ENCODE measurements at places on chromosomes 3 and 15. TPM values are rescaled to one million over a fixed set of nuclear protein-coding genes. Genes with fewer than 3 reads are reported as not detected.

WDR82 gene
- 93.1 TPM for total RNA-seq

CP gene
- 1.0 TPM for total RNA-seq

PIK3CB gene
- total RNA-seq = 18.3 TPM

- H3K27me3 ChIP-seq = no peaks in the 10 kb centered on the region
- no peak overlapping the region for H3K27ac ChIP-seq
- no peaks in the 10 kb centered on the region for H3K36me3 ChIP-seq
- no peak for DNase-seq
- no peak overlapping the region for H3K4me3 ChIP-seq
These were observed 420.6 kb upstream of the RBMS3 start for GRCh38 chr3:28860307-28860706.

DNA sequence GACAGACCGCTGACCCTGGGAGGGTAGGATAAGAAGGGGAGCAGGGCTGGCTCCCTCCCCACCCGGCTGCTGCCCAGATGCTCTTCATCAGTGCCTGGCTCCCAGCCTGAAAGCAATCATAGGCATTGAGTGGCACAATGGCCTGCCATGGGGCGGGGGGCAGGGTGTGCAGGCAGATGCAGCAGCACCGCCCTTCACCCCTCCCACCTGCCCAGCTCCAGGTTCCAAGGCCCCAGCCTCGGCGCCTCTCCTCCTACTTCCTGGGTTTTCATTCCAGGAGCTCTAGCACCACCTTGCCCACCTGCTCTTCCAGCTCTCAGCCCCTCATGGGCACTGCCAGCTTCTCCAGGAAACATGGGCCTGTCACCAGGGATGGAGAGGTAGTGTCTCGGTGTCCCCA is 101.7 kb downstream of the MEGF11 start:
- H3K27ac ChIP-seq = no peak overlapping the region
- no peaks in the 10 kb centered on the region for H3K36me3 ChIP-seq
- DNase-seq = no peak
- peaks cover 38% of the 10 kb centered on the region for H3K27me3 ChIP-seq
- H3K4me1 ChIP-seq = peaks cover 1% of the 10 kb centered on the region
- H3K4me3 ChIP-seq = no peak overlapping the region

- no peaks in the 10 kb centered on the region for H3K27me3 ChIP-seq
- H3K4me1 ChIP-seq = peaks cover 25% of the 10 kb centered on the region
- no peak for DNase-seq
- no peak overlapping the region for H3K27ac ChIP-seq
These were observed 76.7 kb downstream of the ARNT2 start for GRCh38 chr15:80480909-80481308.

DNA sequence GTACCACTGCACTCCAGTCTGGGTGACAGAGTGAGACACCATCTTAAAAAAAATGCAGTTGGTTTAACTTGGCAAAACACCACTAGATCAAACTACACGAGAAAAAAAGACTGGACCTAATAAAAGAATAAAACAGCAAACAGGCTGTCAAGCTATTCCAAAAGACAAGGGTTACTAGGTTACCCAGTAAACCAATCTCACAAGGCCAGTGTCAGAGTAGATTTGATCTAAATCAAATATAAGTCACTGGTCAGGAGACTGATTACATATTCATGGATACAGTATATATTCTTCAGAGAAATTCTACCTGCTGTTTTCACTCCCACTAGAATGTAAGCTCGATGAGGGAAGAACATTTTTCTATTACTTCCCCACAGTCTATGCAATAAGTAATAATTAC is 2.5 kb upstream of the GANC start:
- H3K4me1 ChIP-seq = peaks cover 28% of the 10 kb centered on the region
- H3K27ac ChIP-seq = peak overlapping the region; percentile 19
- no peak for DNase-seq
- H3K4me3 ChIP-seq = no peak overlapping the region
- H3K36me3 ChIP-seq = peaks cover 16% of the 10 kb centered on the region
- H3K27me3 ChIP-seq = no peaks in the 10 kb centered on the region

DNA sequence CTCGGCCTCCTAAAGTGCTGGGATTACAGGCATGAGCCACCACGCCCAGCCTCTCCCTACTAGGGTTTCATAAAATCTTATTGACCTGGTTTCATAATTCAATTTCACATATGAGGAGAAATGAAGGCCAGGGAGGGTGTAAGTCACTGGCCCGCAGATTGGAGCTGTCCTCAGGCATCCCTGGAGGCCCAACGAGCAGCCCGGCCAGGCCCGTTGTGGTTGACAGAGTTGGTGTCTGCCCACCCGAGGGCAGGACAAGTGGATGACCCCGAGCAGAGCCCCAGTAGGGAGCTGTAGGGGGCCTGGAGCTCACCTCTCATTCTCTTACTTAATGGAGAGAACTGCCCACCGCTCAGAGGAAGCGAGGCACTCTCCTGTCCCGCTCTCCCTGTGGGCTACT is 78.9 kb downstream of the CPN2 start:
- H3K4me1 ChIP-seq = peaks cover 20% of the 10 kb centered on the region
- no peak overlapping the region for H3K27ac ChIP-seq
- no peaks in the 10 kb centered on the region for H3K36me3 ChIP-seq
- H3K4me3 ChIP-seq = no peak overlapping the region
- no peaks in the 10 kb centered on the region for H3K27me3 ChIP-seq
- DNase-seq = no peak

DNA sequence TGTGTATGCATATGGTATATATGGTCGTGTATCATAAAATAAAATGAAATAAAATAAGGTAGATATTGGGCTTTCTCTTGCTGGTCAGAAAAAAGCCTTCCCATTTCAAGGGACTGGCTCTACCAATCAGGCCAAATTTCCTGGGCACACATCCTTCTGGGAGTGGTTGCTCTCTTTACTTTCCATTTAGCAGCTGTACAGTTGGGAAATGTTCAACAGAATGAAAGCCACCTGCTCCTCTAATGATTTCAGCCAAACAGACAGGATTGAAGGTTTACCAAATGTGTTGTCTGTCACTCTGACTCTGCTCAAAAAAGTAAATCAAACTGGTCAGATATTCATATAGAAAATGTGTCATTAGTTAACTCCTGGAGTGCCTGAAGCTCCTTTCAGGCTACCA is 380.4 kb downstream of the ROBO2 start:
- no peak overlapping the region for H3K4me3 ChIP-seq
- H3K36me3 ChIP-seq = no peaks in the 10 kb centered on the region
- peaks cover 5% of the 10 kb centered on the region for H3K4me1 ChIP-seq
- DNase-seq = no peak

GRCh38 chr3:156493887-156494286 is 61.0 kb downstream of the SSR3 start:
- no peak for DNase-seq
- no peak overlapping the region for H3K27ac ChIP-seq
- no peaks in the 10 kb centered on the region for H3K27me3 ChIP-seq
- no peaks in the 10 kb centered on the region for H3K36me3 ChIP-seq

Data from progenitor cell of endocrine pancreas (in vitro differentiated cells).